ENCODE measurements at places on chromosomes 12 and 14.

GRCh38 chr14:31969699-31970240 lies 107.3 kb upstream of the ARHGAP5 start:
- no peak for DNase-seq

GRCh38 chr14:42224053-42224888 lies 617.6 kb downstream of the LRFN5 start:
- DNase-seq = no peak

GRCh38 chr14:68497011-68497410 lies 295.9 kb downstream of the ZFP36L1 start:
- DNase-seq = no peak

DNA sequence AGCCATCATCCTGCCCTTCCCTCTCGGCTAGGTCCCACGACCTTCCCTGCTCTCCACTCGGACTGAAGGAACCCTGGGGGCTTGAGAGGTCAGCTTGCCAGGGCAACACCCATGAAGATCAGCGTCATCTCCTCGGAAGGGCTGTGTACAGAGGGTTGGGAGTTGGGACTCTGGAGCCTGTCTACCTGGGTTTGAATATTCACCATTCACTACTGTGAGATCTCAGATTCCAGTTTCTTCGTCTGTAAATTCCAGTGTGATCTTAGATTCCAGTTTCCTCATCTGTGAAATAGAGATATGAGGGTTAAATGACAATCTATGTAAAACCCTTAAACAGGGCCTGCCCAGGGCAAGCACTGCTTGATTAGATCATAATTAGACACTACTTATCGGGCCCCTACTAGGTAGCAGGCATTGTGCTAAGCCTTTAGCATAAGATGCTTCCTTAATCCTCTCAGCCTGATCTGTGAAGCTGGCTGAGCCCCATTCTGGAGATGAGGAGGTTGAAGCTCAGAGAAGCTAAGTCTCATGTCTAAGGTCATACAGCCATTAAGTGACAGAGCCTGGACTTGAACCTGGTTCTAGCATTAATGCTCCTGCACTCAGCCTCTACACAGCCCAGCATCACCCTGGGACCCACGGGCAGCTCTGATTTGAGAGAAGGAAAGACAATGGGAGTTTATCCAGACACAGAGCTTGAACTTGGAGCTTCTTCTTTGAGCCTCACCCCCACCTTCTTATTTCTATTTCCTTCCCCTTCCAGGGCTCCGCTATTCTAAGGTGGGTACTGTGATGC lies 612 bp upstream of the ZDHHC22 start:
- no peak for DNase-seq

DNA sequence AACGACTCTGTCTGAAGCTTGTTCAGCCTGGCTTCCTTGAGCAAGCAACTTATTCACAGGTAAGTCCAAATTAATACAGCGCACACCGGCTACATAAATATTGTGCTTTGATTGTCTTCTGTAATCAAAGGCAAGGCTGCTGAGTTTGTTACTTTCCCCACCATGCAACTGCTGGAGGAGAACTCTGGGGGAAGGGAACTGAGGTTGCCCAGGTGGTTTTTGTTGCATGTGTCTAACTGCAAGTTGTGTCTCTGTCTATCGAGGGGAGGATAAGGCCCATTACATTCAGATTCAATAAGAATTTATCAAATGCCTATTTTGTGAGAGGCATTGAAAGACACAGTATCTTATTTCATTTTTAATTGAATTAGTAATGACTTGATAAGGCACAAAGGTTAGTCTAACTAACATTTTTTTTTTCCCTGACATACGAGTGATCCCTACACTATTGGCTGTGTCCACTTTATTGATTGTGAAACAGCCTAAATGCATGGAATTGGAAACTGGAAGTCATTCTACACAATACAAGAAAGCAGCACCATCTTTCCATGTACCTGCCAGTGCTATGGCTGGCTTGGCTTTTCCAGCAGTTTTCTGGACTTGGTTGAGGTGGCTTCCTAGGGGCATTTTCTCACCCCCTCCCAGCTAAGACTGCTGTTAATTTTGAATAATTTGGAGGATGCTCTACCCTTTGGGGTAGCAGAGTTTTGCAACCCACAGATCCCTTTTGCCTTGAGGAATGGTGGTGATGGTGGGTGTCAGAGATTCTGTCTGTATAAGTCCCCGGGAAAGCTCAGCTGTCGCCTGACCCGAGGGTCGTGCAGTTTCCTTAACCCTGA lies 951 bp upstream of the CHST11 start:
- no peak for DNase-seq

DNA sequence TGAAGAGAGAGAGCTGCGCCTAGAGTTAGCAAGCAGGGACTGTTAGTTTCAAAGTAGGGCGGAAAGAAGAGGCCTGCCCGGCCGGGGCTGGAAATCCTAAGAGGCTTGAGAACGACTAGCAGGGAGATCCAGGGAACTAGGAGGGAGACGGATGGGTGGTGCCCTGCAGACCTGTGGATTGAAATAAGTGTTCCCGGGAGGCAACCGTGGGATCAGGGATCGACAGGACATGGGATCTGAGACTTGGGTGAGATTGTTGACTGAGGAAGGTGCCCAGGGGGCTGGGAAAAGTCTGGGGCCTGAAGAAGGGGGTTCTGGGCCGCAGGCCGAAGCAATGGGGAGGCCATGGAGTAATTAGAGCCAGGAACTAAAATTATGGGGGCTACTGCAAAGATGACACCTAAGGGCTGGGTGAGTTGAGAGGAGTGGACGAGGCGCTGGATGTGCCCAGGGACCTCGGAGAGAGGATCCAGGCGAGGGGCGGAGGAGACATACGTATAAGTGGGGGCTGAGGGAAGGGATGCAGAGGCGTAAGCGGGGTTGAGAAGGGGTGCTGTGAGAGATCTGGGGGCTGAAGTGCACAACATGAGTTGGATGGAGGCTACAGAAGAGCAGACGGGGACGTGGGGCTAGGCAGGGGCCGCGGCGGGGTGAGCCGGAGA lies 635 bp downstream of the LTA4H start:
- DNase-seq = no peak

- no peak for DNase-seq
Measured at GRCh38 chr14:29798811-29799210, 128.8 kb downstream of the PRKD1 start.

GRCh38 chr12:1877169-1877878 lies 41.1 kb downstream of the CACNA2D4 start:
- no peak for DNase-seq

GRCh38 chr14:76729953-76730505 lies 31.2 kb upstream of the VASH1 start:
- DNase-seq = no peak

DNA sequence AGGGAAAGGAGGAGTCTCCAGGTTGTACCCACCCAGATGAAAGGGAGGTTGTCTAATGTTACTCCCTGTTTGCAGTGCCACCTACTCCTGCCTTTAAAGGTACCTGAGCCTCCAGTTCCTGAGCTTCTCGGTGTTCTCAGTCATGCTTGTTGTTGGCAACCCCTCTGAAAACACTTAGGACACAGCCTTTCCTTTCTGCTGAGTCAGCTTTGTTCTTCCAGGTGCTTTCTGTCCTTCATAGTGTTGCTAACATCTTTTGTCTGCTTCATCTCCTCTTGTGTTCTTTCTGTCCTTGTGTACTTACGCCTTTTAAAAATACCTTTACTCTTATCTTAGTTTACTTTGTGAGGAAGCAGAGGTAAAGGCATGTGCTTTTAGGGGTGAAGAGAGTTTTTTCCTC lies 97.0 kb upstream of the NEDD1 start:
- no peak for DNase-seq

DNA sequence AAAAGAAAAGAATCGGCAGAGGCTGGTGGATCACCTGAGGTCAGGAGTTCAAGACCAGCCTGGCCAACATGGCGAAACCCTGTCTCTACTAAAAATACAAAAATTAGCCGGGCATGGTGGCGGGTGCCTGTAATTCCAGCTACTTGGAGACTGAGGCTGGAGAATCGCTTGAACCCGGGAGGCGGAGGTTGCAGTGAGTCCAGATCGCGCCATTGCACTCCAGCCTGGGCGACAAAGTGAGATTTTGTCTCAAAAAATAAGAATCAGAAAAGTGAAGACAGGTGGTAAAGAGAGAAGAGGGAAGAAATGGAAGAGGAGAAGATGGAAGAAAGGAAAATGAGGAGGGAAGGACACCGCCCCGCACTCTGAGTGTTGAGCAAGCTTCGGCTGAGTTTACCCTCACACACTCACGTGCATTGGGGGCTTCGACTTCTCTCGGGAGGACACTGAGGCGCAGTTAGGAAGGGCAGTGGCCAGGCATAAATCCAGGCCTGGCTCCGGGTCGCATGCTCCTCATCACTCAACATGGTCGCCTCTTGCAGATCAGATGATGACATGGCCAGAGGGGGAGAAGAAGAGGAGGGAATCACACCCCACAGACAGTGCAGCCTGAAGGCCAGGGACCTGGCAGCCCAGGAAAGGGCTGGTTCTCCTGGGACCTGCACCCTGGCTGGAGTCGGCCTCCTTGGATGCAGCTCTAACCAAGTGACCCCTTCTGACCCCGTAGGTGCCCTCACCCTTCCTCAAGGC lies 61.1 kb downstream of the PRMT8 start:
- no peak for DNase-seq

- DNase-seq = peak; percentile 69
Measured at GRCh38 chr12:5745251-5745888, 199.7 kb downstream of the ANO2 start.

Measured in hematopoietic multipotent progenitor cell (in vitro differentiated cells).